ENCODE measurements at places on chromosomes 16 and 17.
A peak's percentile ranks its signal among the peaks of the same experiment; 100 is the strongest.

GRCh38 chr16:55697867-55698266 lies 42.1 kb downstream of the SLC6A2 start:
- no peak for DNase-seq

DNA sequence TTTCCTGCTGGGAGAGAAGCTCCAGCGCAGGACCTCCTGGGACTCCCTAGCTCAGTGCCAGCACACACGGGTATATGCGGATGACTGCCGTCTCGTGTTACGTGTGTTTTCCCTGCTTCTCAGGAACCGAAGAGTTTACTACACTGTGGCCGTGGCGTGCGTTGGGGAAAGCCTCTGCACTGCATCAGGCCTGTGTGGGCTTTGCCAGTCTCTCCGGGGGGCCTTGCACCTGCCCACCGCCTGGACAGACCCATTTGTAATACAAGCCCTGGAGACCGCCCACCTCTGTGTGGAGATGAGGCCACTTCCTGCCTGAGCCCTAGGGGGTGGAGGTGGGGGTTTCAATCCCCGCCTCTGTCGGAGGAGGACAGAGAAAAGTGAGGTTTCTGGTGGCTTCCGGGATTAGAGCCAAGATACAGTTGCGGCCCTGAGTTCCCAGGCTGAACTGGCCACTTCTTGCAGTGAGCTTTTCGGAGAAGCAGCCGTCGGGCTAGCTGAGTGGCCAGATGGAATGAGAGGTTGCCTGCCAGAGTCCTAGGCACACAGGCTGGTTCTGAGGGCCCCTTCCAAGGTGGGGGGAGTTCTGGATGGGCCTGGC lies 43.4 kb upstream of the GSE1 start:
- peak; percentile 48 for DNase-seq

DNA sequence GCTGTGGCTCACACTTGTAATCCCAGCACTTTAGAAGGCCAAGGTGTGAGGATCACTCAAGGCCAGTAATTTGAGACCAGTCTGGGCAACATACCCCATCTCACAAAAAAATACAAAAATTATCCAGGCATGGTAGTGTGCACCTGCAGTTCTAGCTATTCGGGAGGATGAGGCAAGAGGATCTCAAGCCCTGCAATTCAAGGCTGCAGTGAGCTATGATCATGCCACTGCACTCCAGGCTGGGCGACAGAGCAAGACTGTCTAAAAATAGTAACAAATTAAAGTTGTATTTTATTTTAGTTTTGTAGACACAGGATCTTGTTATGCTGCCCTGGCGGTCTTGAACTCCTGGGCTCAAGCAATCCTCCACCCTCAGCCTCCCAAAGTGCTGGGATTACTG lies 18.2 kb downstream of the USP31 start:
- DNase-seq, result no peak

DNA sequence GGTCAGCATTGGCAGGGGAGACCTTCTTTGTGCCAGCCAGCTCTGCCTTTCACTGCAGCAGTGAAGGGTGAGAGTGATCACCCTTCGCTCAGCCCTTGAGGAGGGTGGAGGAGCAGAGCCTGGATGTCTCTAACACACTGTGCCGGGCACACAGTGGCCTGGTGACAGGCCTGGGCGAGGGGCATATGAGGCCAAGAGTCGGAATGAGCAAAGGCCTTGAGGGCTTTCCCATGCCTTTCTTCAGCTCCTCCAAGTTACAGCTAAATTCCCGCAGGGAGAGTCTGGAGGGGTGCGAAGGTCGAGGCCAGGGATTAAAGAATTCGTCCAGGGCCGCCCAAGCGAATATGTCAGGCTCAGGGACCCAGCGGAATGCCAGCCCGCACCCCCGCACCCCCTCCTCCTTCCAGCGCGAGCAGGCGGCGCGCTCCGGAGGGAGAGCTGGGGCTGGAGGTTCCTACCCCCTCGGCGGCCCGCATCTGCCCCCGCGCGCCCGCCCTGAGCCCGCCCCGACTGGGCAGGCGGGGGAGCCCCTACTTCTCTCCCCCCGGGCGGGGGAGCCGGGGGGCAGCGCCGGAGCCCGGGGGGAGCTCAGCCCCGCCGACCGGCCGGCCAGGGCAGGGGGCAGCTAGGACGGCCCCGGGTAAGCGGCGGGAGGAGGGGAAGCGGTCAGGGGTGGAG lies at the start of gene RASL10B:
Gene RASL10B, plus strand, starts transcription at position 401 of the 678 bp plus-strand sequence. CDS start 3,546 bp downstream, outside the sequence.
- DNase-seq, result peak; percentile 70

- DNase-seq, result no peak
Observed at GRCh38 chr16:80778703-80779102, 25.7 kb downstream of the CDYL2 start.

DNA sequence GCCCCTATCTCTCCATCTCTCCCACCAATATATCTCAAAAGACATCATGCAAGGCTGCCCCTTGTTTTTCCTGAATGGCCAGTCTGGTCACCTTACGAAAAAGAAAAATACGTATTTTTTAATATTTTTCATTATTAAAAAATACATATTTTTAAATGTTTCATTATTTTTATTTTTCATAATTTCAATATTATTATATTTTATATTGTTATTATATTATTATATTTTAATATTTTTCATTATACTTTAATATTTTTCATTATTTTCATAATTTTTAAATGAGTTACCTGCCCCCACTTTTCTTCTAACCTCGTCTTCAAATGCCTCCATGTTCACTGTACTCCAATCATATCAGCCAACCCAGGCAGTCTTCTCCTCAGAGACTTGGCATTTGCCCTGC lies 116.0 kb upstream of the ERCC4 start:
- DNase-seq, result no peak
